ENCODE measurements at places on chromosomes 5 and 9.

- DNase-seq, result no peak
Observed at GRCh38 chr5:127409921-127410675, 107.3 kb upstream of the PRRC1 start.

- peak; percentile 3 for DNase-seq
Observed at GRCh38 chr5:1536322-1536845, 12.6 kb upstream of the LPCAT1 start.

DNA sequence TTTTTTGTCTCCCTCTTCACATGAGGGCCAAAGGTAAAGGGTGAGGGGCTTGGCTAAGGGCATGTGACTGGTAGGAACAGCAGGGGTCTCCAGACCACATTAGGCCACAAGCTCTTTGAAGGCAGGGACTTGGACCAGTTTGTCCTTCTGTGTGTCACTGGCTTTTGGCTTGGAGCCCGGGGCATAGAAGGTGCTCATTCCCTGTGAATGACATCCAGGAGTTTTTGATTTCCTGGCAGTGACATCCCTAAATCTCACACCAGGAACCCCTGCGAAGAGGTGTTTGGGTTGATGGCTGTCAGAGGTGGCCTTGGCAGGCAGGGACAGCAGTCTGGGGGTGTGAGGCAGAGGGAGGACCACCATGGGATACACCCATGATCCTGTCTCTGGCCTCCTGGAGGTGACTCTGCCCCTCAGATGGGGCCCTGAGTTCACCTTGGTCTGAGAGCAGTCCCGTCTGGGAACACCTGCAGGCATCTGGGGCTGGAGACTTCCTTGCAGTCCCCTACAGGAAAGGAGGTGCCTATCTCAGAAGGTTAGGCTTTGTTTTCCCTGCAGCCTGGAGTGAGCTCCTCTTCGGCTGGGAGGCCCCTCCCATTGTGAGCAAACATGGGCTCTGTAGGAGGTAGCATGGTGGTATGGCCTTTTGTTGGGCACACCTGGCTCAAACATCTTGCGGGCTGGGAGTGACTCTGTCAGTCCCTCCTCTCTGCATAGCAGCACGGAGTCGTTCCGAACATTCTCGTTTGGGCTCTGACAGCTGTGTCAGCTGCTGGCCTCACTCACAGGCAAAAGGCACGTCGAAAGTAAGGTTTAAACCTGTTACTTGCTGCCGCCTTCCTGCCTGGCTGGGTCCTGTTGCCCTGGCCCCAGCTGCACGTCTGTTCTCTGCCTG lies 38.6 kb upstream of the PITX1 start:
- DNase-seq, result no peak

DNA sequence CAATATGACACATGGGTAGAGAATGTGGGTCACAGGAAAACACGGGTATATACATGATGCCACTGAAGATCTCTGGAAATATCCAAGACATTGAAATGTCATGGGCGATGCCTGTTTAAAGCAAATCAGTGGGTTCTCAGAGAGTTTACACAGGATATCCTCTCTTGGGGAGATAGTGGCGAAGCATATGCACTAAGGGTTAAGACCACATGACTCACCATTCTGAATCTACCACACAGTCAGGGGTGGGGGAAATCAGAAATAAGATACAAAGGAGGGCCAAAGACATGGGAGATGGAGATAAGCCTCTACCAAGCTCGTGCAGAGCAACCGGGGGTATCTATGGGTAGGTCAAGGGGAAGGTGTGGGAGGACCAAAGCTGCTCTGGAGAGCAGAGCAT lies 58.8 kb downstream of the SH3PXD2B start:
- DNase-seq, result no peak

GRCh38 chr9:125509476-125509875 lies 197.5 kb downstream of the MAPKAP1 start:
- peak; percentile 82 for DNase-seq

GRCh38 chr5:143128412-143129071 lies 274.9 kb downstream of the NR3C1 start:
- DNase-seq, result no peak

DNA sequence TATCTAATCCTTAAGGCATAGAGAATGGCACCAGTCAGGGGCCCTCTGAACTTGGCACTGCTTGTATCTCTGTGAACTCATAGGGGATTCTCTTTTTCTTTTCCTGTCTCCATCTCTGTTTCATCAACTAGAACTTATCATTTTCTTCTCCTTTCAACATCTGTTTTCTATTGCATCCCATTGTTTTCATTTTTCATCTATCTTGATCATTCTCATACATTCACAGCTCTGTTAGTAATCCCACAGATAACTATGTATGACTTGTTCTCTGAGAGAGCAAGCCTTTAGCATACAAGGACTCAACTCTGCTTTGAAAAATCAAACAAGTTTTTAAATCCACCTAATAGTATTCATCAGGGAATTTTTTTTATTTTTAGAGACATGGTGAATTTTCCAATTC lies 264.3 kb downstream of the ARRDC3 start:
- no peak for DNase-seq

DNA sequence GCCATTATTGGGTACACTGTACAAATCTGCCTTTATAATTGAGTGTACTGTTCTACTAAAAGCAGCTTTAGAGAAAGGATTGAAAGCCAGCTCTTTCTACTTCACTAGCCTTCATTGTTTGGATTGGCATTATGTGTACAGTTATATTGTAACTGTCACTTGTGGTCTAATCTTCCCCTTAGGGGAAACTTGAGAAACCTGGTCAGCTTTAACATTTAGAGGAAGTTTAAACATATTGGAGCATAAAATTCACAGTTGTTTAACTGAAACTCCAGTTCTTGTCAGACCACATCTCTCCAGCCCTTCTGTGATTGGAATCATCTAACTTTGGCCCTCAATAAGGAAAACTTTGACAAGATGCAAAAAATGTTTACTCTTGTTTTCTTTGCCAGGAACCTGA lies 24.6 kb downstream of the PIK3R1 start:
- DNase-seq, result no peak

GRCh38 chr5:33801292-33801691 lies 90.5 kb downstream of the ADAMTS12 start:
- no peak for DNase-seq

DNA sequence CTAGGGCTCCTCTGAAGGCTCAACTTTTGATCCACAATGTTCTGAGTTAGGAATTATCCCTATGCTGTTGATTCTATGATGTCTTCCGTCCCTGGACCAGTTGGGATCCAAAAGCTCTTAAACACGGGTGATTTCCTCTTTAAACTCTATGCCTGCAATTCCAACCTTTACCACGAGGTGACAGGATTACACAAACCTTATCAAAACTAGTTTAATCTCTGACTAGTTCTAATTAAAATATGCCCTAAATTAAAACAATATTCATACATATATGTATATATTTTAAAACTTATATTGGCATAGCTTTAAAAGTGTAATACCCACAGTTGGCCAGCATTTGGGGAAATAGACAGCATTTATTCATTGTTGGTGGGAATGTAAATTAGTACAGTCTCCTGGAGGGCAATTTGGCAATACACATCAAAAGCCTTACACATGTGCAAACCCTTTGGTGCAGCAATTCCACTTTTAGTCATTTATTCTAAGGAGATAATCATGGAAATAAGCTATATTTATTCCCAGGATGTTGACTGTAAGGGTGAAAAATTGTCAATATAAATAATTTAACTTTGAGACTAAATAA lies 51.6 kb upstream of the PHYKPL start:
- no peak for DNase-seq

GRCh38 chr9:5554254-5554653 lies 43.9 kb downstream of the PDCD1LG2 start:
- no peak for DNase-seq

GRCh38 chr5:84119252-84119651 lies 265.4 kb downstream of the EDIL3 start:
- DNase-seq, result no peak

DNA sequence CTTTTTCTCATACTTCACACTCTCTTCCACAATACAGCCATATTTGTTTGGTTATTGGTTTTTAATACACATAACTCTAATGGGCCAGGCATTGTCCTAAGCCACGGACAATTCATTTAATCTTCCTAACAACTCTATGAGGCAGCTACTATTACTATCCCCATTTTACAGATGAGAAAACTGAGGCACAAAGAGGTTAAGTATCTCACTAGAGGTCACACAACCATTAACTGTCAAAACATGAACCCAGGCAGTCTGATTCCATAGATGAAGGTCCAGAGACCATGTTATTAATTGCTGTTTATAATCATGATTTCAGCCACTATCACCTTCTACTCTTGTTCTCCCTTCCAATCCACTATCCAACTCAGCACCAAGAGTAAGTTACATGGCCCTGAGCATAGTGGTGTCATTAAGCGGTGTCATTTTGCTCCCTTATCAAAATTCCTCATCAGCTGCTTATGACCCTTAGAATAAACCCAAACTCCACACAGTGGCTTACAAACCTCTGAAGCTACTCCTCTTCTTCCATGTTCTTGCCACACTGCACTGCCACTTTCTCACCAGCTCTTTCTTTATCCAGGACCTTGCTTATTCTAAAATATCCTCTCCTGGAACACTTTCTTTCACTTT lies 22.7 kb downstream of the CLINT1 start:
- no peak for DNase-seq

- DNase-seq, result no peak
Observed at GRCh38 chr5:168833936-168834335, 254.8 kb upstream of the PANK3 start.

- DNase-seq, result peak; percentile 98
Observed at GRCh38 chr9:128656416-128657343, at the start of gene DYNC2I2. Gene DYNC2I2 (minus strand): TSS chr9:128656847. CDS start chr9:128656726, 121 bp downstream.

DNA sequence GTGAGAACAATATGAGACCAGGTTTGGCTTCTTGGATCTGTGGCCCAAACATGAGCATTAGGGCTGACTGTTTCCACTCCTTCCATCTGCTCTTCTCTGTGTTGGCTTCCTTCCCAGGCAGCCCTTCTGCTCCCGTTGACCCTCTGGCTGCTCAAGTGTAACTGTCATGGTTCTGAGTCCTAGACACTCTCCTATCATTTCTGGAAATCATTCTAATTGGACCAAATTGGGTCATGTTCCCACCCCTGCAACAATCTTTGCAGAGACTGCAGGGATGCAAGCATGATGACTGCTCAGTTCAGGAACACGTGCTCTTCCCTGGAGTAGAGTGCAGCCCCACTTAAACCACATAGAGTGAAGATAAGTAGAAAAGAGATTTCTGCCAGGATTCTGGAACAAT lies 741.4 kb downstream of the TAF11L14 start:
- DNase-seq, result peak; percentile 31

- no peak for DNase-seq
Observed at GRCh38 chr5:132445640-132445923, 45.0 kb downstream of the IRF1 start.

DNA sequence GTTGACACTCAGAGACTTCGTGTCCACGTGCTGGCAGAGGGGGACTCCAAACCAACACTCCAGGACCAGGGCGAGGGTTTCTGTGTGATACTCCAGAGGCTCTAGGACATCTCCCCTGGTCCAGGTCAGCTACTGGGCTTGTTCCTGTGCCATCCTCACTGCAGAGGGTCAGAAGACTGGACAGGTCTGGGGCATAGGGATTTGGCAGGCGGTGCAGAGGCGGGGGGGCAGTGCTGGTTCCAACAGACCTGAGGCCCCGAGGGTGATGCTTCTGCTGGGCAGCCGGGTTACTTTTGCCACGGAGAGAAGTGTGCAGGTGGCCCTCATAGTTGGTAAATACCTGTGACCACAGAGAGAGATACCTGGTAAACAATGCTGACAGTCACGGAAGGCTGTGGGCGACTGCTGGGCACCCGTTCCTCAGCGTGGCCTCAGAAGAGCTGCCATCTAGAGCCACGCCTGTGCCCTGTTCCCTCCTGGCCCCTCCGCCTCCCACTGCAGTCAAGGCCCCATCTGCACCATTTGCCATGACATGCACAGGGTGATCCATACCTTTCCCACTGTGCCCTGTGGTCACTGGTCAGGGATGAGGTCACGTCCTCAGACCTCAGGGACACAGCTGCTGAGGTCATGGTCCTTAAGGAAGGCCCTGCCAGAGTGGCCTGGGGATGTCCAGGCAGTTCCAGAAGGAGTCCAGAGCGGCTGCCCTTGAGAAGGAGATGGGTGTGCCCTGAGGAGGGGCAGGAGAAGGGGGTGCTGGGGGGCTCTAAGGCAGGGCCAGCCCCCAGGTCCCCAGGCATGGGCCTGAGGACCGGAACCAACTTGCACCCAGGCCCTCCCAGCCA lies 30.0 kb downstream of the TRIP13 start:
- no peak for DNase-seq

GRCh38 chr5:37029436-37029835 lies 152.9 kb downstream of the NIPBL start:
- no peak for DNase-seq

- DNase-seq, result no peak
Observed at GRCh38 chr9:134852906-134853654, 27.5 kb upstream of the FCN2 start.

GRCh38 chr5:178383301-178383918 lies 150.8 kb upstream of the PHYKPL start:
- DNase-seq, result no peak

DNA sequence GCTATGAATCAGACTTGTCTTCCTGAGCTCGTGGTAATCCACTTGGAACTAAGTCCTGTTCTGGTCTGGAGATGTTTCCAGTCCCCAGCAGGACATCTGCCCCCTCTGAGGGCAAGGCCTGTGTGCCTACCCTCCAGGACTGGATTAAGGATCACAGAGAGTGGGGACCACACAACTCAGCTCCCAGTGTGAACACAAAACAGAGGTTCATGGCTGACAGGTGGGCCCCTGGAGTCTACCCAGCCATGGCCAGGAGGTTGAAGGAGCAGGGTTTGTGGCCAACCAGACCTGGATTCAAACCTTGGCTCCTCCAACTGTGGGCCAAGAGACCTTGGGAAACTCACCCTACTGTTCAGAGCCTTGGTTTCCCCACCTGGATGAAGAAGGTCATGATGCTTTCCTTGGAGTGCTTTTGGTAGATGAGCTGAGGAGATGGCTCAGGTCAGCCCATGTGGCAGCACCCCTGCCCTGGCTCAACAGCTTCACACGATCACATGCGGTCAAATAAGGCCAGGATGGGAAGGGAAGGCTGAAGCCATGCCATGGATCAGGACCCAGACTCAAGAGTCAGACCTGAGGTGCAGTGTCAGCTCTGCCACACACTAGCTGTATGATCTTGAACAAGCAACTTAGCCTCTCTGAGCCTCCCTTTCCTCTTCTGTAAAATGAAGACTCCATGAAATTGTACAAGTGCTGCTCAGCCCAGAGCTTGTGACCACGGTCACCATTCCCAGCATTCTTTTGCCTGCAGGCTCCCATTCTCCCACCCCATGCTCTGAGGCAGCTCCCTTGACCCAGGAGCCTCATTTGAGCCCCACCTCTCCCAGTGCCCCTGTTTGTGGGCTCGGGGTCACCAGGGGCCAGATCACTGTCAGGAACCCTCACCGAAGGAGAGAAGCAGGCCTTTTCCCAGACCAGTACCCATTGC lies 27.3 kb upstream of the ANGPTL2 start:
- DNase-seq, result no peak

DNA sequence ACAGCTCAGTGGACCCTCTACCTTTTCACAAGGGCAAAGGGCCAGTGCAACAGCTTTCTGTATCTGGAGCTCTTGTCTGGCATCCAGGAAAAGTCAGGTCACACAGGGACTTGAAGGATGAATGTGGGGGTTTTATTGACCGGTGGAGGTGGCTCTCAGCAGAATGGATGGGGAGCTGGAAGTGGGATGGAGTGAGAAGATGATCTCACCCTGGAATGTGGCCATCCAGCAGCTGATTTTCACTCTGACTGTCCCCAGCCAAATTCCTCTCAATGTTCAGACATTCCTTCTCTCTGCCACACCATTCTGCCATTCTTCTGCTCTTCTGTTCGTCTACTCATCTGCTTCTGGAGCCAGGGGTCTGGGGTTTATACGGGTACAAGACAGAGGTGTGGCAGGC lies 1119.9 kb downstream of the TAF11L14 start:
- DNase-seq, result no peak

Data from D341Med (cell line).